ENCODE measurements at places on chromosomes 1 and 21. TPM values are rescaled to one million over a fixed set of nuclear protein-coding genes. Genes with fewer than 3 reads are reported as not detected.

DNA sequence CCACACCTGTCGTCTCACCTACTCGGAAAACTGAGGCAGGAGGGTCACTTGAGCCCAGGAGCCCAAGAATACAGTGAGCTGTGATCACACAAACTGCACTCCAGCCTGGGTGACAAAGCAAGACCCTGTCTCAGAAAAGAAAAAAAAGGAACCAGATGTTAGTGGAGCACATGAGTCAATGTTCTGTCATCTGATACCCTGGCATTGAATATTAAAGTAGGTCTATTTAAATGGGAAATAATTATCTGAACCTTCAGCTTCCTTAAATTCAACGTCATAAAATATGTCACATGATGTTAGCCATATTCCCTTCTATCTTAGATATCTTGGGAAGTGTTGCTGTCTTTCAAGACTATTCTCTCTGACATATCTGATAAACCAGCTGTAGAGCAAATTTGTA is 47.3 kb downstream of the NCAM2 start:
- no peak for DNase-seq

GRCh38 chr1:18748435-18748834 is 111.0 kb downstream of the TAS1R2 start:
- DNase-seq: no peak

- DNase-seq: no peak
These were observed 17.4 kb downstream of the MRPL39 start for GRCh38 chr21:25589887-25590286.

- DNase-seq: no peak
These were observed 20.2 kb upstream of the ZMYM1 start for GRCh38 chr1:35058988-35059387.

DNA sequence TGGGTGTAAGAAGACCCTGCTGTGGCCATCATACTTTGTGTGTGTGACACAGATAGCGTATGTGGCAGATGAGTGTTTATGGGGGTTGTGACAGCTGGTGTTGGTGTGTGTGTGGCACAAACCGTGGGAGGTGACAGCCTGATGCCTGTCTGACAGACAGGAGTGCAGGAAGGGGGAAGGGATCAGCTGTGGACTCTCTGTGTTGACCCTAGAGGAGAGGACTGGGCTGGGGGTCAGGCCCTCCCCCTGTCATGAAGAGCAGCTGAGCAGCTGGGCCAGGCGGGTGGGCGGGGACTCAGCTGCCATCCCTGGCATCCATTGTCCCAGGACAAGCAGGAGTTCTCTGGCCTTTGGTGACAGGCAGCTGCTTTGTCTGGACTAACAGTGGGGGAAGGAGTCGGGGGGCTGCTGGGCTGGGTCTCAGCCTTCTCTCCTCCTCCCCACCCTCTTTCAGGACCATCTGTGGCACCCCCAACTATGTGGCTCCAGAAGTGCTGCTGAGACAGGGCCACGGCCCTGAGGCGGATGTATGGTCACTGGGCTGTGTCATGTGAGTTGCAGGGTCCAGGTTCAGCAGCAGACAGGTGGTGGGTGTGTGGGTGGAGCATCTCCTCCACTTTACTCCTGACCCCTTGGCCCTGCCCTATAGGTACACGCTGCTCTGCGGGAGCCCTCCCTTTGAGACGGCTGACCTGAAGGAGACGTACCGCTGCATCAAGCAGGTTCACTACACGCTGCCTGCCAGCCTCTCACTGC is 2.3 kb downstream of the PLK3 start:
- no peak for DNase-seq

DNA sequence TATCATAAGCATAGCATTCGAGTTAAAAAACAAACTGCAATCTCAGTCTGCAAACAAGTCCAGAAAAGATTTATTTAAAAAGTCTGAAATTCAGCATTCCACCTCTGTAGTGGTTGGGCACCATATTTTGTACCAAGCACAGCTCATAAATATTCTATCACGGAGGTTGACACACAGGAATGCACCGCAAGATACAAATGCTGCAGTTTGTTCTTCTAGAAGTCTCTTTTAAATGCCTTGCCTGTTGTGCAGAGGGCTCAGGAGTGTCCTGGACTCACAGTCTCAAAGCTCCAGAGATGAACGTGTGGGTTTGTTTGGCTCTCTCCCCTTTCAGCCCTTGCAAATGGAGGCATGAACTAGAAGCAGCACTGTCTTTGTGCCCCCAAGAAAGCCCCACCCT is 212.4 kb upstream of the USP24 start:
- peak; percentile 68 for DNase-seq

DNA sequence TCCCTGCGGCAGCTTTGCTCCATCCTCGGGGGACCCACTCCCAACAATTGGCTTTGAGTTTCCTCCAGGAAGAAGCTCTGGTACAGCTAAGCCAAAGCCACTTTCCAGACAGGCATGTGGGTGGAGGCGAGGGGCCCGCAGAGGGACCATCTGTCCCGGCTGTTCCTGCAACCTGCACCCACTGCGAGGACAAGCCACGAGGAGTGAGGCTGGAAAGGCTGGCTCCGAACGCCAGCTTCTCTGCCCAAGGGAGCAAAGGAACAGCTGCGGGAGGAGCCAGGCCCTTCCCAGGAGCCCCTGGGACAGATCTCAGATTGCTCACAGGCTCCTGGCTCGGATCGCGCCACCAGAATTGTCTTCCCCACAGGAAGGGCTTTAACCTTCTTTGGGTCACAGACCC is 28.3 kb upstream of the PEF1 start:
- no peak for DNase-seq

GRCh38 chr1:162020150-162020549 is 3.5 kb downstream of the OLFML2B start:
- DNase-seq: no peak

DNA sequence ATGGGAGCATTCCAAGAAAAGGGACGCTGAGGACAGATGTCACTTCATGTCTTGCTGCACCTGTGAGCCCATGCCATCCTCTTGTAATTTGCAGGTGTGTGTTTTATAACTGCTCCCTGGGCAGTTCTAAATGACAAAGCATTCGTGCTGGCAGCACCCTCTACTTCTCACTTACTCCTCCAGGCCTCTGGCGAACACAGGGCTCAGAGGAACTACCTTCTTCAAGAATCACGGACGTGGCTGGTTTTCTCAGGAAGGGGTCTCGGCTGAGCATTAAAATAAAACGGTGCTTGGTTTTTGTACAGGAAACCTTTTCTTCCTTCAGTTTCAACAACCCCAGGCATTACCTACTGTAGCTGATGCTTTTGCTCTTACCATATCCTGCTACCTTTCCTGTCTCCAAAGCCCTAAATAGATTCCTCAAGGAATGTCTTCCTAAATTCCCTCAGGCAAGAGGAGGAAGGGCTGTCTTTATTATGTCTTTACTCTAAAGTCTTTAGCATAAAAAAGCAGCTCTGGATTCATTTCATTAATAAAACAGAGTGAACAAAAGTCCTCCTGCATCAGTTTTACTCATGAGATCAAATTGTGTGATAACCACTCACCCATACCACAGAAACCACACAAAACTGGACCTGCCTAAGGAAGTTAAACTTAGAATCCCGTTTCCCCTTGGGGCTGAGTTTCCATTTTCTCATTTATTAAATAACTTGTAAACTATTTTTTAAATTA is 79.0 kb upstream of the MAP10 start:
- no peak for DNase-seq

GRCh38 chr1:104082221-104082620 is 332.5 kb downstream of the AMY1C start:
- no peak for DNase-seq

DNA sequence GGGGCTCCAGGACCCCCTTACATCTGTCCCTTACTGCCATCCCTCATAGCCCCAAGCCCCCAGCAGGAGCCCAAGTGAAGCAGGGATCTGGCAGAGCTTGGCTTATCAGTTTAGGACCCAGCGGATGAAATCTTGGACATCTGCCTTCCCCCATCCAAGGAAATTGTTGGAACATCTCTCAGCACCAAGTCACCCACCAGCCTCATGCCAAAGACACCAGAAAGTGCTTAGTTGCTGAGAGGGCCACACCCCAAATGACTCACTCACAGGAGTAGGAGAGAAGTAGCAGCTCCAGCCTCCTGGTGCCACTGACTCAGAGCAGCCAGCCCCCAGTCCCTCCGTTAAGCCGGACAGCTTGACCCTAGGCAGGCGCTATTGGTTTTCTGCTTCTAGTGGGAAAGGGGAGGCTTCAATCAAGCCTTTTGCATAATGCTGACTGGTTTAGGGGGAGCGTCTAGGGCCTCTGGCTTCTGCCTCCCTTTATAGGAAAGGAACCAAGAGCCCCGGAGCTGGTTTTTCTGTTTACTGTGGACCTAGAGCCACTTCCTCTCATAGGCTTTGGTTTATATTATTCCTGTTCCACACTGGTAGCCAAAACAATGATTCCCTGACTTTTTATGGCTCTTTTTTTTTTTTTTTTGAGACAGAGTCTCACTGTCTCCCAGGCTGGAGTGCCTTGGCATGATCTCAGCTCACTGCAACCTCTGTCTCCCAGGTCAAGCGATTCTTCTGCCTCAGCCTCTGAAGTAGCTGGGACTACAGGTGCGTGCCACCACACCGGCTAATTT is 114.2 kb upstream of the IPO9 start:
- peak; percentile 96 for DNase-seq

DNA sequence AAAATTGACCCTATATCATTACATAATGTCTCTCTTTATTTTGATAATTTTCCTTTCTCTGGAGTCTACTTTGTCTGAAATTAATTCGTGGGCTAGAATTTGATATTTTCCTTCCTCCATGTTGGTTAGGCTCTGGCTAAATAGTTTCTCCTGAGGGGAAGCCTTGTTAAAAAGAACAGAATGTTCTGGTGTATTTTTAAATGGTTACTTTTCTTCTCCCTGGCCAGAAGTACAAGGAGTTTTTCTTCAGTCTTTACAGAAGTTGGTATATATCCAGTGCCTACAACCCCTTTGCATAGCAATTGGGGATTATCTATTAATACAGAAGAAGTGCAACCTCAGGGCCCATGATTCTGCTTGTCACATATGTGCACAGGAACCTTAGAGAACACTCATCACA is 185.6 kb upstream of the RAB4A start:
- no peak for DNase-seq

GRCh38 chr1:33096363-33097005 is 15.5 kb downstream of the AZIN2 start:
- DNase-seq: no peak

DNA sequence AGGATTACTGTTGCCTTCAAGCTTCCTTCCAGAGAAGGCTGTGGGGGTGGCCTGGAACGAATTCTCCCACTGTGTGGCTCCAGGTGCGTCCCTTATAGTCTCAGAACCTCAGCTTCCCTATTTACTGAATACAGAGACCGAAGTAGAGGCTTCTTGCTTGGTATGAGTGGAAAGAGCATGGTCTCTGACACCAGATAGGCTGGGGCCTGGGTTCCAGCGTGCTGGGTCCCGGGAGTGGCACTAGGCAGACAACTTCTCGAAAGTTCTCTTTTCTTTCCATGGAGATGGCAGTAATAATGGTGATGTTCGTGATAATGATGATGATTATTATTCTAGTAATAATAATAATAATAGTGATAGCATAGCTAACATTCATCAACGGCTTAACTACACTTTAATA is 161.7 kb downstream of the PTPRU start:
- no peak for DNase-seq

DNA sequence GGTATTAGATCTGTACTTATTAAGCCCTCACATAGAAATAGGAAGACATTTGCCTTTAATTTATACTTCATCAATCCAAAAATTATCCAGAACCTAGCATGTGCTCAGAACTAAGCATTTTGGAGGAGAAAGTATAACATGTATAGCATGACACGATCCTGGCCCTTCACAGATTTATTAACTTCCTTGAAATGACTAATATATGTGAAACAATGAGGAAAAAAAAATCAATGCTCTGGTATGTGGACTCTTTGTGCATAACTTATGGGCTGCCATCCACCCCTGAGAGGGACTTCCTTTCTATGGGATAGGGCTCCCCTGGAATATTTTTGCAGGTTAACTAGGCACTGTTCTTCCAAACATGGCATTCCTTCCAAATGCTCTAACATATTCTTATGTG is 36.6 kb downstream of the CCDC185 start:
- no peak for DNase-seq

DNA sequence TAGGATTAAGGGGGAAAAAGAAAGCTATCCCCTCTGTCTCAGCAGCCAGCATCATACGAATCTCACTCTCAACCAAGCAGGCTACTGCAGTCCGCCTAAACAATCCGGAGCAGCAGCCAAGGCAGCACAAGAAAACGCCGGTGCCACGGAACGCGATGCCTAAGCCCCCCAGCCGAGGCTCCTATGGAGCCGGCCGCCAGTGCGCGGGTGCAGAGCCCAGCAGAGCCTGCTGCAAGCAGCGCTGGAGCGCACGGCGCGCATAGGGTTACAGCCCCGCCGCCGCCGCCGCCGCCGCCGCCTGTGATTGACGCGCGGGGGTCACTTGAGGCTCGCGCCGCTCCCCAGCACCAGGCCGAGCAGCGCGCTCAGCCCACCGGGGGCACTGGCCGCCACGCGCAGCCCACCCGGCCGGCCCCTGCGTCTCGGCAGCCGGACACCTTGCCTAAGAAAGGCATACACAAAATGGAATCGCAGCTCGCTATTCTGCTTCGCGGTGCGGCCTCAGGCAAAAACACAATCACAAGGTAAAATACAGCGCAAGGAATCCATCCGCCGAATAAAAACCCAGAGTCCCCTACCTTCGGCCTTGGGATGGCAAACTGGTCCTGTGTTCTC is 780 bp downstream of the HIVEP3 start:
- DNase-seq: peak; percentile 29

DNA sequence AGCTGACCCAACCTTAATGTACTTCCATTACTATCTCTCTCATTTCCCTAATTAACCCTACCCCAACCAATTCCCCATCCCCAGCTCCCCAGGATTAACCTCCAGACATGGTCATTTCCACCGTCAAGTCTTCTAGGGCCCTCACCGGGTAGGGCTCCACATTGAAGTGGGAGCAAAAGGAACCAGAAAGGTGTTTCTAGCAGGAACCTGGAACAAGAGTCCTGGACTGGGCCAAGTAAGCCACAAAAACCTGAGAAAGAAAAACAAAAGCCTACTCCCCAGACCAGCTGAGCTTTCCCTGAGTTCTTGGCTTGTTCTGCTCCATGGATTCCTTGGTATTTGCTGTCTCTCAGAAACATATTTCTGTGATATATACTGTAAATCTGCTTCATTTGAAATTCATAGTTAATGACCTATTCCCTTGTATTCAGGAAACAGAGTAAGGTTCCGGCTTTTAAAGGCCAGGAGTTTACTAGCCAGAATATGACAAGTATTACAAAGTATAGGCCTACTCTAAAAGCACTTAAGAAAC is 58.4 kb downstream of the SYF2 start:
- peak; percentile 72 for DNase-seq

GRCh38 chr1:22122273-22123070 is 20.4 kb downstream of the WNT4 start:
- no peak for DNase-seq

The CCDC30 gene
- total RNA-seq: 4.1 TPM

The GLMN gene
- total RNA-seq: 6.5 TPM

The CFHR4 gene
- not detected for total RNA-seq

The CFHR5 gene
- total RNA-seq: not detected

The CASQ1 gene
- total RNA-seq: 4.9 TPM

The FAM163A gene
- total RNA-seq: 0.34 TPM

The COL18A1 gene
- 173 TPM for total RNA-seq

The HPCA gene
- not detected for total RNA-seq

The EDEM3 gene
- 36.1 TPM for total RNA-seq

The IVL gene
- total RNA-seq: not detected
